ENCODE measurements at places on chromosomes 12 and 14.

GRCh38 chr12:117404203-117404853 lies 42.9 kb upstream of the NOS1 start:
- DNase-seq, result no peak

DNA sequence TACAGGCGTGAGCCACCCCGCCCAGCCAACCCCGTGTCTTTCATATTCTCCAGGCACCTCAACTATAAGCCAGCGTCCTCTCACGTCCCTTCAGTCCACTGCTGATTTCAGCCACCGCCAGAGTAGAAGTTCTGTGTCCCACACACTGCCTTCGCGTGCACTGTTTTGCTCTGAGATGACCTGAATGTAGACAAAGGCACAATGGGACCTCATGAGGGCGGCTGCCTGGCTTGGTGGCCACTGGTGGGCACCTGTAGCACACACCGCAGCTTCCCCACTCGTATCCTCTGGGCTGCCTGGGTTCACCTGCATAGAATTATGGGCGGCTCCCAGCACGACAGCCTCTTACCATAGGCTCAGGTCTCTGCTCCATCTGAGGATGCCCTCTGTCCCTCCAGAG lies 57.2 kb downstream of the GPR68 start:
- DNase-seq, result no peak

DNA sequence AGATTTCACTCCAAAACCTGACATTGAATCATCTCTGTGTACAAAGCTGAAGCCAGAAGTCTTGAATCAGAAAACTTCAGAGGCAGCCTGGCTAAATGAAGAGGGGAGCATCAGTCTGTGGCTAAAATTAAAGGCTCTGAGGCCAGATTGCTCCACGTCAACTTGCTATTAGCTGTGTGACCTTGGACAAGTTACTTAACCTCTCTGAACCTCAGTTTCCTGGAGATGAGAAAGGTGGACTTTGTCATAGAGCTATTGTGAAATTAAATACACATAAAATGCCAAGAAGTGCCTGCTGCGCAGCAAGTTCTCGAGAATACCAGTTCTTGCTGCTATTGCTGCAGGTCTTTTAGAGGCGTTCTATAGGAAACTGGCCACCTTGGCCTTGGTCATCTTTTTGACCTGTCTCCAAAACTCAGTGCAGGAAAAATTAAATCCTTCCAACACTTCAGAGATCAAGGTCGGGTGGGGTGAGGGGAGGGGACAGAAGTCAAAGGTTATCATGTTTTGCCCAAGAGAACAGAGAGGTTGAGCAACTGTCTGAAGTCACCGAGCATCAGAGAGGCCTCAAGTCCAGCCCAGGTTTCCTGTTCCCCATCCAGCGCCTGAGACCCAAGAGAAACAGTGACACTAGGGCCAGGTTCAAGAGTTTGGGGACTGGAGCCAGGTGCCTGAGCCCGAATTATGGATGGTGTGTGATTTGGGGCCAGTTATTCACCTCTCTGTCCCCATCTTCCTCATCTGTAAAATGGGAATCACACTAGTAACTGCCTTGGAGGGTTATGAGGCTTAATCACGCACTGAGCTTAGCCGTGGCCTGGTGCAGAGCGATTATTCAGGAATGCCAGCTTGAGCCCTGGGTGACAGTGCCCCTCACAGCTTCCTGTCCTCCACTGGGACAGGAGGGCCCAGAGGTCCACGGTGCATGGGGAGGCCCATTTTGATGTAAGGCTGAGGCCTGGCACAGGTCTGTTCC lies 1.1 kb downstream of the SERPINA1 start:
- DNase-seq, result no peak

- peak; percentile 20 for DNase-seq
Measured at GRCh38 chr12:122356192-122356635, 66.3 kb downstream of the CLIP1 start.

- DNase-seq, result no peak
Measured at GRCh38 chr12:95169368-95169767, 47.9 kb downstream of the FGD6 start.

- no peak for DNase-seq
Measured at GRCh38 chr14:99892406-99892805, 99.2 kb downstream of the EML1 start.

GRCh38 chr12:26798640-26799039 lies 34.4 kb downstream of the ITPR2 start:
- no peak for DNase-seq

GRCh38 chr14:91953170-91953985 lies 5.9 kb upstream of the FBLN5 start:
- DNase-seq, result no peak

DNA sequence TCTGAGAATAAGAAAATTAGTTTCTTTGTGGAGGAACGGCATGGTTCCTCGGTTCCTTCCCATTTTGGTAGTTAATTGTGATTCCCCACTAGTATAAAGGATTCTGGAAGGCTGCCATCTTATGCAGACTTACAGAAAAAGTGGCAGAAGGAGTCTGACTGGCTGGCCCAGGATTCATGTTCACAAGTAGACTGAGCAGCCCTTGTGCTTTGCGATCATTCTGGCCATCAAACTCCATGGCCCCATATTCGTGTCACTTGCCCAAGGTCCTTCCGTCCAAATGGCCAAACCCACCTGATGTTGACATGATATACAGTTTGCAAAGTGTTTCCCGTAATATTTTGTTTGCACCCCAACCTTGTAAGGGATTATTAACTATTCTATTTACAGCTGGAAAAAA lies 297.2 kb upstream of the AMIGO2 start:
- DNase-seq, result no peak

- no peak for DNase-seq
Measured at GRCh38 chr12:131334835-131335234, 376.1 kb upstream of the SFSWAP start.

DNA sequence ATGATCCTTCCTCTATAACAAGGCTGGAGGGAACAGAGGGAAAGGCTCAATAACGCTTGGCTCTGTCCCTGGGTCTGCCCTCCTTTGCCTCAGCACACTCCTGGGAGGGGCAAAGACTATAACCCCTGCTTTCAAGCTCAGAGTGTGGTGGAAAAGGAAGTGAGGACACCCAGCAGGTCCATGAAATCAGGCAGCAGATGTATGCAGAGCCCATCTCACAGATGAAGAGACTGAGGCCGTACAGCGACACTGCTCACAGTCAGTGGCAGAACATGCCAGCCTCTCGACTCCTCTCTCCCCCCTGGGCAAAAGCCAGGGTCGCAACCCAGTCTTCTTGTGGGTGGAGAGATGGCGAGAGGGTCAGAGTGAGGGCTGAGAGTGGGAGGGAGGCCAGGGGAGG lies 39.8 kb downstream of the SLC6A12 start:
- no peak for DNase-seq

DNA sequence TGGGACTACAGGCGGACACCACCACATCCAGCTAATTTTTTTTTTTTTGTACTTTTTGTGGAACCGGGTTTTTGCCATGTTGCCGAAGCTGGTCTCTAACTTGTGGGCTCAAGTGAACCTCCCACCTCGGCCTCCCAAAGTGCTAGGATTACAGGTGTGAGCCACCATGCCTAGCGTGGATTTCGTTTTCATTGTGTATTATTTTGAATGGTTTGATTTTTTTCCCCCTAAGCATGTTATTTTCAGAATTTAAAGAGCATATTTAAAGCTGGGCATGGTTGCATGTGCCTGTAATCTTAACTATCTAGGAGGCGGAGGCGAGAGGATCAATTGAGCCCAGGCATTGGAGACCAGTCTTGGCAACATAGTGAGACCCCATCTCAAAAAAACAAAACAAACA lies 13.1 kb downstream of the TMEM63C start:
- DNase-seq, result no peak

- DNase-seq, result no peak
Measured at GRCh38 chr14:96393071-96393691, 1.3 kb downstream of the AK7 start.

GRCh38 chr12:57156701-57157403 lies 9.4 kb upstream of the LRP1-AS start:
- DNase-seq, result no peak

- DNase-seq, result no peak
Measured at GRCh38 chr14:102164241-102164641, 24.5 kb downstream of the WDR20 start.

- DNase-seq, result no peak
Measured at GRCh38 chr14:89268514-89268913, 148.5 kb downstream of the FOXN3 start.

DNA sequence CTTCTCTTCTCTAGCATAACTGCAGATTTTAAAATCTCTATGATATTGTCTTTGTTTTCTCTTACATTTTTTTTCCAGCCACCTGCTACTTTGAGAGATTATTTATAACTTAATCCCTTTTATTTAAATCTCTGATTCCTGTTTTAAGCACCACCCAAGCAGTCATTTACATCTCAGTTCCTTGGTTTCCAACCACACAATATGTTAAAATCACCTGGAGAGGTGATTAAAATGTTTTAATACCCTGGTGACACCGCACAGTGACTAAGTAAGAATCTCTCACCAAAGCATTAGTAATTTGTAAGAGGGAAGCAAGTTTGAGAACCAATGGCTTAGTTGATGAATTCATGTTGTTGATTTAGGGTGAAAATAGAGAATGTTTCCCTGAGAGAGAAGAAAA lies 849.8 kb downstream of the TMTC2 start:
- no peak for DNase-seq

DNA sequence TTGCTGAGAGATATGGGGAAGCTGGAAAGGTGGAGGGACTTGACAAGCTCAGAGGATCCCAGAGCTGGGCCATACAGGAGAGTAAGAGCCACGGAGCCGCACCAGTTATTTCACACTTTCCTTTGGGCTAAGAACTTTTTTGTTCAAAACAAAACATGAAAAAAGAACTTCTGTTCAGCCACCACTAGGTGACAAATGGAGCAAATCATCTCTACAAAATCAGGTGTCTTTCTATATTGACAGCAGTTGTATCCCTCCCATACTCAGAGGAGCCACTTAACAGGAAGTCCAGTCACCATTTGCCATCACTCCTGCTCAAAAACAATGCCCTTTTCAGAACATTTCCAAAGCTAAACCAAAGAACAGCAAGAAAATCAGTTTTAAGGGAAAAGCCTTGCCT lies 70.3 kb upstream of the DBX2 start:
- DNase-seq, result no peak

GRCh38 chr12:129727100-129727499 lies 176.7 kb downstream of the TMEM132D start:
- DNase-seq, result no peak

GRCh38 chr14:63991833-63992232 lies 139.0 kb downstream of the SYNE2 start:
- DNase-seq, result no peak

DNA sequence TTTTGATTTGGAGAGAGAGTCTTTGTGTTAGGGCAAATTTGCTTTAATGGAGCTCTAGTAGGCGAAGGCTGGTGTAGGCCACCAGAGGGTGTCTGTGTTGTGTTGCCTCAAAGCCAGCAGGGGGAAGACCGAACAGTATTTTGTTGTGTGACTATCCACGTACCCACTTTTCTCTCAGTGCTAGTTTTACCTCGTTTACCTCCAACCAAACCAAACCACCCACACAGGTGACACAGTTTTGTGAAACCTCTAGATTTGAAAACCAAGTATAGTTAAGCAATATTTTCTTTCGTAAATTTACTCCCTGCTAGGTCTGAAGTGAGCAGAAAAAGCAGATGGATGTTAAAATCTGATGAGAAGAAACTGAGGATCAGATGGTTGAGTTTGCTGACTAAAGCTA lies 36.3 kb upstream of the NPFF start:
- peak; percentile 49 for DNase-seq

- DNase-seq, result no peak
Measured at GRCh38 chr12:52015532-52016041, 8.8 kb downstream of the TAMALIN start.

- DNase-seq, result no peak
Measured at GRCh38 chr12:58967561-58967960, 47.3 kb upstream of the LRIG3 start.
